ENCODE measurements at places on chromosomes 2 and 18.

DNA sequence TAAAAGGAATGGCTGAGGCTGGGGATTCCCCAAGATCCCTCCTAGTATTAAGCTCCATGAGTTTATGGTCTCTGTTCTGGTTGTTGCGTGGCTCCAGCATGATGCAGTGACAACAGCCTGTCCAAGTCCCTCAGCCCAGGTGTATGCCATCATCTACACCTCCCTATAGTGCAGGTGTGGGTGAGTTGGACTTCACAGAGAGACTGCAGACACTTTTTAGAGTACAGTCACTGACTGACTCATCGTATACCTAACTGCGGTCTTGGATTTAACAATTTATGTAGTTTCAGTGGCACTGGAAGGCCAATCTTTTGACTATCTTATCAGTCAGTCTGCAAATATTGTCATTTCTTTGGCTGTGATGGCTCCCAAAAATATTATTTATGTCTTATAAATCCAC lies 415.0 kb downstream of the TMX3 start:
- no peak for DNase-seq

DNA sequence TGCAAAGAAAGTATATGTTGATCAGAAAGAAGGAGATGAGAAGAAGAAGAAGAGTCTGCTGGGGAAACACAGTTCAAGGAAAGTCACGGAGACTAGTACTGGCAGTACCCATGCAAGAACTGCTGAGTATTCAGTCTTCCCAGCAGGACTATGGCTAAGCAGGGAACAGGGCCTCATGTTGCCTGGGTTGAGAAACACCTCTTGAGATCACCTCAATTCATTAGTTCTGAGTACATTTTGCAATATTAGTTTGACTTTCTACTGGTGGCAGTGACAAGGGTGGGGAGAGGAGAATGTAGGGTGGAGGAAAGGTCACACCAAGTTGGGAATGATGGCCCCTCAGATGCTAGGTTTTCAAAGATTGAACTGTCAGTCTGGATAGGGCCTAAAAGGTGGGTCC lies 50.5 kb downstream of the MRPL33 start:
- no peak for DNase-seq

DNA sequence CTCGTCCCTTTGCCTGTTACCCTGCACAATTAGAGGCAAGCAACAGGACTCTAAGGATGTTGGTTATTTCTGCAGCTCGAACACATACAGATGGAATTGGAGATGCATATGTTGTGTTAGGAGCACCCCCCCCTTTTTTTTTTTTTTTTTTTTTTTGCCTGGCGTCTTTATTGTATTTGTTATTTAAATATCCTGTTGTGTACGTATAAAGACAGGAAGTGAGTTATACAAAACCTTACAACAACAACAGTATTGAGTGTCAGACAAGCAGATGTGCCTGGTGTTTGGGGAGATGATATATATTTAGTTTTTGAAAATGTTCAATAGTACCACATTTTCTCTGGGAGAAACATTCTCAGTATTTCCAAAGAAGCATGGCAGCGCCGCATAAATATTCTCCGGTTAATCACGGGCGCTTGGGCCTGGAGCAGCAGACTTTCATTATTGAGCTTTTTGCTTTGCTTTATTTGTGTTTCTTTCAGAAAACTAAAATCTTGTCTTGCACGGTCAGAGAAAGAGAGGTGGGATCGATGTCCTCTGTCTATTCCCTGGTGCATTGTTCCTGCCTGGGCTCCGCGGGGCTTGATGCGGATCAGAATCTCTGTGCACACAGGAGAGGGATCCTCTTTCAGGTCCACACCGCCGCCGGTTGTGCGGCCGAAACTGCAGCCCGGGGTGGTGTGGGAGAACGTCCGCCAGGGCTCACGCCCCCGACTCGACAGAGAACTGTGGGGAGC lies 23.2 kb upstream of the ZNF516 start:
- DNase-seq, result peak; percentile 55

DNA sequence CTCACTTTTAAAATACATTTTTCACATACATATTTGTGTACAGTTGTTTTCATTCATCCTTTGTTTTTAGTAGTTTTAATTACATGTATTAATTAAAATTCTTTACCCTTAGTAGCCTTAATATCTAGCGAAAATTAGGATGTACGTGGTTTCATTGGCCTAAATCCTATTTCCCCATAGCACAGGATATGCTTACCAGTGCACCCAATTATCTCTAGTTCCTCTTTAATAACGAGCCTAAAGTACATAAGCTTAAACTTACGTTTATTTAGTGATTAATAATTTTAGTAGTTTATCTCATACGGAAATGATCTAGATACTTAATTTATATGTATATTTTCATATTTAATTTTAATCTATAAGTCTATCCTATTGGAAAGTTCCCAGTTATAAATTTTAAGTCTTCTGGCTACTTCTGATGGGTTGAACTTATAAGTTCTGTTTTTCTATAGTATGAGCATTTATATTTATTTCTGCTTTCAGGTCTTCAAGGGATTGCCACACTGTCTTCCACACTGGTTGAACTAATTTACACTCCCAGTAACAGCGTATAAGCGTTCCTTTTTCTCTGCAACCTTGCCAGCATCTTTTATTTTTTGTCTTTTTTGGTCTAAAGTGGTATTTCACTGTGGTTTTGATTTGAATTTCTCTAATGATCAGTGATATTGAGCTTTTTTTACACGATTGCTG lies 21.4 kb upstream of the RUFY4 start:
- no peak for DNase-seq

DNA sequence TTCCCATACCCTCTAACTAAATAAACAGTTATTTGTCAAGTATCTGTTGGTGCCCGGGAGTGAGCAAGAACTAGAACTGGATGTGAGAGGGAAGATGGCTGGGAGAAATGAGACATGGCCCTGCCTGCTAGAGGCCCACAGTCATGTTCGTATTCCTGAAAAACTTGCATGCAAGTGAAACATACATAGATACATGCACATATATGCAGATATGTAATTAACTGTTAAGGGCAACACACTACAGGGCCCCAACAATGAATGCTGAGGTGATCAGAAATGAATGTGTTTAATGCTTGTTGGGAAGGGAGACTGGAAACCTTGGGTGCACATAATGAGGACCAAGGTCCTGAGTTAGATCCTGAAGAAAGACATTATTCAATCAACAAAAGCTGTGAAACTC lies 49.8 kb downstream of the ADD2 start:
- DNase-seq, result no peak

GRCh38 chr2:228652366-228652765 lies 470.9 kb upstream of the SPHKAP start:
- DNase-seq, result no peak

DNA sequence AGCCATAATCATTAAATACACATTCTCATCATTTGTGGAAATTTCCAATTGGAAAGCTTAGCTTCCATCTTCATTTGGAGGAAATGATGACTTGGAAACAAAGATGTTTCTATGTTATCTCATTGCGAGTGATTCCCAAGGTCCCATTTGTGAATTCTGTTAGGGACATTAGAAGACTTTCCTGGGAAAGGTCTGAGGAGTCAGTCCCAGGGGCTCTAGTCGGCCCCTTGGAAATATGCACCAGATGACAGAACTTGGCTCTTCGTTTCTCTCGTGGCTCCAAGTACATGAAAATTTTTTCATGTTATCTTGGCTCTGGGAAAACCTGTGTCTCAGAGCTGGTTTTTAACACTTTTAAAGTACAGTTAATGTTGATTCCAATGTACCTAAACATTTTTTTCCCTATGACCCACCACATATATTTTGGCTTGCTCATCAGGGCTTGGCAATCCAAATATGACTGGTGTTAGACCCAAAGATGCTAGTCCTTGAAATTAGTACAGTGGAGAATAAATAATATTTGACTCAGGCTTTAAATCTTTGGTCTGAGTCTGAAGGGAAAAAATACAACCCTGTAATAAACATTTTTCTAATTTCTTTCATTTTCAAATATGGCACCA lies 15.4 kb upstream of the CAVIN2 start:
- DNase-seq, result no peak

- no peak for DNase-seq
Measured at GRCh38 chr2:451495-451894, 163.6 kb upstream of the ALKAL2 start.

DNA sequence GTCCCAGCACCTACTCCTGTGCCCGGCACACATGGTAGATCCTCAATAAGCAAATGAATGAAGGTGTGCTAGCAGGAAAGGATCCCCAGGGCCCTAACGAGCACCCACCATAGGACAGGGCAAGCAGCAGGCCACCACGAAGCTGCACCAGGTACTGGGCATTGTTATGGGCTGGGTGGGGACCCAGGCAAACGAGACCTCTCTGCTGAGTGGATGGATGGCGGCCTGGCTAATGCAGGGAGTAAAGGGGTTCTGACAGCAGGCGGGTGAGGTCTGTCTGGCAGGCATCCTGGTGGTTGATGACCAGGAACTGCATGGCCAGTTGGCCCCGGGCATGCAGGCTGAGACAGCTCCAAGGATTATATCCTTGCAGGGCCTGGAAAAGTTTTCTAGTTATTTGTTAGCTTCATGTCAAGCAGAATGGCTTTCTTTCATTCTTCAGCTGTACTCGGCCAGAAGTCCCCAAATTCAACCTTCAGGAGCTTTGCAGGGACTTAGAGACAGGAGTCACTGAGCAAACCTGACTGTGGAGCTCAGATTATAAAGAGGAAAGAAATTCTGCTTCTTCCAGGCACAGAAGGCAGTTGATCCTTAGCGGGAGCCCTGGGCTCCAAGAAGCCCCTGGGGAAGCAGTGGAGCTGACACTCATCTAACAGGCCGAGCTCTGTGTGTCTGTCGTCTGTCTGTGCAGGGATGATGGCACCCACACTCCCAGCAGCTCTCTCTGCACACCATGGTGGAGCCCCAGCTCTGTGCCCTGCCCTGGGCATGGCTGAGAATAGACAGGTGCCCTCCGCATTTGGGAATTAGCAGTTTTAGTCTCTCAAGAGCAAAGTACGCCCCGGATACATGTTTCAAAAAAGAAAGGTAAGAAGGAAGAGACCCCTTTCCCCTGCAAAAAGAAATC lies 51.2 kb downstream of the SDC1 start:
- DNase-seq, result no peak

GRCh38 chr2:85727798-85728197 lies 26.0 kb upstream of the ATOH8 start:
- no peak for DNase-seq

DNA sequence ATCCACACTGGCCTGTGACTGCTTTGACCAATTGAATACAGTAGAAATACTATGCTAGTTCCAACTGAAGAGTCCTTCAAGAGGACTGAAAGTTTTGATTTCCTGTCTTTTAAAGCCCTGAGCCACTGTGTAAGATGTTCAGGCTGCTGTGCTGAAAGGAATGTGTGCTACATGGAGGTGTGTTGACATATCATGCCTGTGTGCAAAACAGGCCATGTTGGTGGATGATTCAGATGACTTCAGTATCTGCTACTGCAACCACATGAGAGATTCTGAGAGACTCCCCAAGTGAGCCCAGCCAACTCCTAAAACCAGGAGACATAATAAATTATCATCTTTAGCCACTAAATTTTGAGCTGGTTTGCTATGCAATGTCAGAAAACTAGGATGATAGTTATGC lies 662.9 kb downstream of the ZEB2 start:
- DNase-seq, result no peak

DNA sequence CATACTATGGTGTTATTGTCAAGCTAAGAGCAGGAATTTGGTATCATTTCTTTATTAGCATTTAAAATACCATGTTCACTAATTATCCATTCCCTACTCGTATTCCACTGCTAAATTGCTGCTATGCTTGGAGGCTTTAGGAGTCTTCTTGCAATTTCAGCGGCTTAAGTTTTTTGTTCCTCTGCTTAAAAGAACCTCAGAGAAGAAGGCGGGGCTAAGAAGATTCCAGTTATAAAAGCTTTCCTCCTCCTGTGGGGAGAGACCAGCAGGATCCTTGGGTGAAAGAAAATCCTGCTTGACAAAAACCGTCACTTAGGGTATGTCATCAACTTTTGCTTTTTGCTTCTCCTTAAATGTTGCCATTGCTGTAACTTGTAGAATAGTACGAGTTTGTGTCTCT lies at the start of gene TRPM8:
TSS of gene TRPM8 (plus strand) at position 258 of the 400 bp plus-strand sequence. CDS start 9,165 bp downstream, outside the sequence.
- DNase-seq, result no peak

GRCh38 chr2:86338778-86339295 lies 1.4 kb upstream of the REEP1 start:
- no peak for DNase-seq

GRCh38 chr2:233428008-233428407 lies 73.7 kb downstream of the DGKD start:
- no peak for DNase-seq

GRCh38 chr2:157784169-157784822 lies 91.8 kb downstream of the ACVR1 start:
- no peak for DNase-seq

DNA sequence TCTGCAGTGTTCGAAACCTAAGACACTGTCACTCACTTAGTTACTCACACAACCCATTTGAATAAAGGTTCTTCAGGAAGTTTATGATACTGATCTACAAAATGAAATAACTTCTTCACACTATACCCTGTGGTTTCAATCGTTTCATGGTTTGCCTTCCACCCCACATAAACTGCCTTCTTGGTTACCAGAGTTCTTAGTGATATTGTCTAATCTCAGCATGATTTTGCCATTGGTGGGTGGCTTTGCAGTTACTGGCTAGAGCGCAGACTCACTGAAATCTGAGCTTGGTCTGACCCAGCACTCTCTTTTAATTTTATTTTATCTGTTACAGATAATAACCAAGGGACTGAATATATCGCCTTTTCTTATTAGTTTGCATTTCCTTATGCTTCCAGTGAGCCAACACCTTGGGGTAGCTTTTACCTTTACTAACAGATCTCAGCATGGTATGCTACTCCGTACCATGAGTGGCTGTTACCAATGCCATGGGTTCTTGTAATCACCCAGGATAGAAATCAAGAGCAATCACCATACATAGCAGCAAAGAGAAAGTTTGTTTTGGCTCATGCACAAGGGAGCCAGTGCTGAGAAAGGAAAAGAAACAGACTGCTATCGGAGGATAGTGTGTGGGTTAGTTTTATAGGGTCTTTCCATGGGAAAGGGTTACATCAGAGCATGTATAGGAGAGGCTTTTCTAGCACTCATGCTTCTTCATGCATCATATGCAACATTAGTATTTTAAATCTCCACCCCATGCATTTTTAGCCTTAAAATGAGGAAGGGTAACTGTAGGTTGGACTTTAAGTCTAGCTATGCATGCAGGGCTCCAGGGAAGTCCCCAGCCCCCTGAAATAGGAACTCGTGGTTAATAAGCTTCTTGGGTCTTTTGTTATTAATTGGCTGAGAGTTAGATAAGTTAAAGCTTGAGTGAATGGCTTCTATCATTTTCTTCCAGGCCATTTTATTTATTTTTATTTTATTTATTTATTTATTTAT lies 33.3 kb downstream of the ANXA4 start:
- no peak for DNase-seq
